ENCODE measurements at places on chromosomes 4 and X.

- ATAC-seq = no peak
Measured at GRCh38 chrX:2521092-2521926, 20.5 kb upstream of the DHRSX start.

- ATAC-seq = no peak
Measured at GRCh38 chr4:101321481-101322042, 25.8 kb downstream of the PPP3CA start.

- no peak for ATAC-seq
Measured at GRCh38 chr4:94470132-94470531, 18.4 kb downstream of the PDLIM5 start.

GRCh38 chrX:57380026-57380796, 93.7 kb downstream of the FAAH2 start:
- ATAC-seq = no peak

DNA sequence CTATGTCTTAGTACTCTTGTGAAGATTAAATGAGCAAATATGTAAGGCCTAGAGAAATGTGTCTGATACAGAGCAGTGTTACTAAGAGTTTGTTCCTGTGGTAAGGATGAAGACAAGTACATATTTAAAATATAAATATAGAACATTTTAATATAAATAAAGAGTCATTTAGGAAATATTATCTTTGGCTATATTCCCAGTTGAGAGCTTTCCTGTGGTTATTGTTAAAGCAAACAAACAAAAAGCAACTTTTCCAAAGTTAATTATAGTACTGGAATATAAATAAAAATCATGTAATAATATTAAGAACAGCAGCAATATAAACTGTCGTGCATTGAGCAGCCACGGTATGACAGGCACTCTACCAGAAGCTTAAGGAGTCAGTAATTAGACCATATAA, 472.5 kb downstream of the INPP4B start:
- no peak for ATAC-seq

- ATAC-seq = no peak
Measured at GRCh38 chr4:80266253-80266901, at the start of gene FGF5. Gene FGF5 (plus strand): TSS chr4:80266664. CDS start chr4:80266825, 161 bp downstream.
